ENCODE measurements at places on chromosomes 3 and 15.
A peak's percentile ranks its signal among the peaks of the same experiment; 100 is the strongest.

DNA sequence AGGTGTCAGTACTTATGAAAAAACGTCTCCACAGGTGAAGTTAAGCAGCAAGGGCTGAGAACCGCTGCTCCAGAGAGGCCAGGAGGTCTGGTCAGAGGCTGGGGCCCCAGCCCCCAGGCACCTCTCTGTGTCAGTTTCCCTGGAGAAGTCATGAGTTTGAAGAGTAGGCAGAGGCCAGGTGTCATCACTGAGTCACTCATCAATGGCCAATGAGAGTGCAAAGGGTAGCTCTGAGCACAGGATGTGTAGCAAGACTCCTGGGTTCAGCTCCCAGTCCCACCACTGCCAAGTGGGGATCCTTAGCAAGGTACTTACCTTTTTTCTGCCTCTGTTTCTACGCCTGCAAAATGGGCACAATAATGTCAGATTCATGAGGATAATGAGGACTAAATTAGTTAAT is 47.9 kb downstream of the CORO2B start:
- DNase-seq, result no peak

DNA sequence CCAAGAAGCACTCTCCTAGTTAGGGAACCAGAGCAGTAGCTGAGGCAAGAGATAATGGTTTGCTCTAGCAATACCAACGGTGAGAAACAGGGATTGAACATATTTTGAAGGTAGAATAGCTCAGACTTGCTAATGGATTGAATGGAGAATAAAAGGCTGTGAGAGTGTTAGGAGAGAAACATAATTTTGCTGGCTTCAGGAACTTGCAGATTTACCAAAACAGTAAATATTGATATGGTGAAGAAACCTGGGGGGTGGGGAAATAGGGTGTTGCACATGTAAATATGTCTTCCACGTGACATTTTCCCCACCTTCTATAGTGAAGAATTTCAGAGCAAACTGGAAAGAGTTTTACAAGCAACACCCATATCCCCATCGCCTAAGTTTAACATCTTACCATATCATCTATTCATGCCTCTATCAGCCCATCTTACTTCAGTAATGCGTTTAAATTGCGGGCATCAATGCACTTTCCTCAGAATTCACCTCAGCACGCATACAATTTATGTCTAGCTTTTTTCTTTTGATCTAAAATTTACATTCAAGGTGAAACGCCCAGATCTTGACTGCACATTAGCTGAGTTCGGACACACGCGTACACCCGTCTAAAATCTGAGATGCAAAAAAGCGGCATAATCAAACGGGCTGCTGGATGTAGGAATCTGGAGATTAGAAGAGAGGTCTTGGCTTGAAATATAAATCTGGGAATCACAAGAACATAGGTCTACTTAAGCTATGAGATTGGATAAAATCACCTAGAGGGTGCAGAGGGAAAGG is 891 bp upstream of the NR1D2 start:
- DNase-seq, result no peak

DNA sequence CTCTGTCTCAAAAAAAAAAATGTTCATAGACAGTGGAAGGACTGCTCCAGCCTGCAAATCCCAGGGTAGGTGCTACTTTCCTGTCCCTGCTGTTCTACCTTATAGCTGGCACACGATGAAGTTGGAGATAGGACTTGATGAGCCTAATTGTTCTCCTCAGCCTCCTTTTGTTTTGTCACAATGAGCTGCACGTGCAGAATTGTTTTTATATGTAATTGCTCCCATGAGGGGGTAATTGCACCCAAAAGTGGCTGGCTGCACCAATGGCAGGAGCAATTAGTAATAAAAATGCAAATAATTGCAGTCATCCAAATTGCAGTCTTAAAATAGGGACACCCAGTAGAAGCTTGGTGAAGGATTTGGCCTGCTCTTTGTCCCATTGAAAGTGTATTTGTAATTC is 63.0 kb upstream of the PFN2 start:
- DNase-seq, result no peak

GRCh38 chr3:164030194-164030593 is 1048.1 kb downstream of the SI start:
- no peak for DNase-seq

- DNase-seq, result no peak
Measured at GRCh38 chr3:15380980-15381890, 46.1 kb downstream of the METTL6 start.

GRCh38 chr3:97954228-97954827 is 17.9 kb downstream of the RIOX2 start:
- DNase-seq, result no peak

GRCh38 chr3:196983186-196983585 is 14.6 kb upstream of the PIGZ start:
- no peak for DNase-seq

- DNase-seq, result no peak
Measured at GRCh38 chr3:100825574-100825973, 116.3 kb downstream of the TFG start.

GRCh38 chr3:35987386-35987785 is 348.1 kb downstream of the ARPP21 start:
- no peak for DNase-seq

DNA sequence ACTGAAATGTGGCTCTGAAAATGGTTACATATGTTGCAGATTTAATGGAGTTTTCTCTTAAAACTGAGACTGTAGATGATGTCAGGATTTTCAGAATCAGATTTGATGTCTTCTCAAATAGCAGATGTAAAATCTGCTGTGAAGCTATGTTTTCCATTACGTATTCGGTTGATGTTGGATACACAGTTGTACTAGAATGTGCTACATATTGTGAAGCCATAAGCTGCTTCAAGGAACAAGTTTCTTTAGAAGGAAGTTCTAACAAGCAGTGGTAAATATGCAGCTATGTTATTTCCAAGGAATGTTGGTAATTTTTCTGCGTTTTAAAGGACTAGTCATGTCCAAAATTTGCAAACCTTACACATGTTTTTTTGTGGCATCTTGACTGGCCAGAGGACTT is 197.7 kb downstream of the RBMS3 start:
- no peak for DNase-seq

GRCh38 chr3:195583831-195584542 is at the start of gene APOD:
Gene APOD (minus strand): TSS chr3:195583940. CDS start chr3:195579461, 4,479 bp downstream.
- DNase-seq, result peak; percentile 33

- no peak for DNase-seq
Measured at GRCh38 chr15:35281515-35281914, 196.4 kb upstream of the NANOGP8 start.

GRCh38 chr3:165259541-165260193 is 63.5 kb upstream of the SLITRK3 start:
- no peak for DNase-seq

GRCh38 chr3:36305929-36306520 is 74.3 kb upstream of the STAC start:
- DNase-seq, result no peak

DNA sequence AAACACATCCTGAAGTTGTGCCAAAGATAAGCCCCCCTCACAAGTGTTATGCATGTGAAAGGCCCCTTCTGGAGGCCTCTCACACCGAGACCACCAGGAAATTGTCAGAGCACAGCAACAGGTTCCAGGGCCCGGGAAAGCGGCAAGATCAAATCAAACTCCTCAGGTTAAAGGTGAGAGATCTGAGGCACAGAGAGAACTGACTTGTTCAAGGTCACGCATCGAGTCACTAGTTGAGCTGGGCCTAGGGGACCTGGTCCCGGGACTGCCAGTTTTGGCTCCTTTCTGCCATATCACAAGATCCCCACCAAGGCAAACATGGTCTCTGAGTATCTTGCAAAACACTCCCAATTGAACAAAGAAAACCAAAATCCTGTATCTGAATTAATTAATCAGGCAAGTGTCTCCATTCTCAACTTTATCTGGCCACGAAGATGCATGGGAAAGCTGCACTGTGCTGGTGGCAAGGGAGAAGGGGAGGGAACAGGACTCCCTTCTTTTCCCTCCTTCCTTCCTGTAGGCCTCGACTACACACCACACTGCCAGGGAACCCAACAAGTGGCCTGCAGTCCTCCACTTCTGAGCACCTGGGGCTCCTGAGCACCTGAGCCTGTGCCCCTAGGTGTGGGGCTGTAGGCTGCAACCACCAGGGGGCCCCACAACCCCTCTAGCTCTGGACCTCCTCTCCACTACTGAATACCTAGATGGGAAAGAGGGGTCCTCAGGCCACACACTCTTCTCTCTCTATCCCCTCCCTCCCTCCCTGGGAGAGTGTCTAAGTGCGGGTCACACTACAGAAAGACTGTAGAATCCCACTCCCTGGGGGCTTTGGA is 37.3 kb downstream of the ANP32A start:
- DNase-seq, result peak; percentile 62

DNA sequence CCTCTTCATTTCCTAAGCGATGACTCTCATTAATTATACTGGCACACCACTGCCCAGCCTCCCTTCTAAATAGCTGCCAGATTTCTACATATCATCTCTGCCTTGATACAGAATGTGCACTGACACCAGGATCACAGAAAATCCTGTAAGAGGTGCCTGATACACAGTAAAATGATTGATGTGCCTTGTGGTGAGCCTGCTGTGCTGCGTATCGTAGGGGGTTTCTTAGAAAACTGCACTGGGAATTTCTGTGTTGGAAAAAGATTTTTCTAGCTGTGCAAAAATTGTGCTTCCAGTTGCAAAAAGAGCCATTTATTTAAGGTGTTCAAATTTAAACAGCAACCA is 3.0 kb upstream of the PLCH1 start:
- no peak for DNase-seq

GRCh38 chr15:29451201-29451781 is 181.7 kb upstream of the NSMCE3 start:
- peak; percentile 37 for DNase-seq

DNA sequence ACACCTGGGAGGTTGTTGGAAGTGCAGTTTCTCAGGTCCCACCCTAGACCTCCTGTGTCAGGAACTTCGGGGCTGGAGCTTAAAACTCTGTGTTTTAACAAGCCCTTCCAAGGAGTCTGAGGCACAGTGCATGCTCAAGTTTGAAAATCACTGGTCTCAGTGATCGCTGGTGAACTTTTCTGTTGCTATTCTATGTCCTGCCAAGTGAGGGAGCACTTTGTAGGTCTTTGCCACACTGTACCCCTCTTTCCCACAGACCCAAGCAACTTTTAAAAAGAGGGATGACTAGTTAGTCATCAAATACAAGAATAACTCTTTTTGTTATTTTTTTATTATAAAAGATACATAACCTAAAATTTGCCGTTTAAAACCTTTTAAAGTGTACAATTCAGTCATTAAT is 133.7 kb downstream of the AGBL1 start:
- DNase-seq, result no peak

DNA sequence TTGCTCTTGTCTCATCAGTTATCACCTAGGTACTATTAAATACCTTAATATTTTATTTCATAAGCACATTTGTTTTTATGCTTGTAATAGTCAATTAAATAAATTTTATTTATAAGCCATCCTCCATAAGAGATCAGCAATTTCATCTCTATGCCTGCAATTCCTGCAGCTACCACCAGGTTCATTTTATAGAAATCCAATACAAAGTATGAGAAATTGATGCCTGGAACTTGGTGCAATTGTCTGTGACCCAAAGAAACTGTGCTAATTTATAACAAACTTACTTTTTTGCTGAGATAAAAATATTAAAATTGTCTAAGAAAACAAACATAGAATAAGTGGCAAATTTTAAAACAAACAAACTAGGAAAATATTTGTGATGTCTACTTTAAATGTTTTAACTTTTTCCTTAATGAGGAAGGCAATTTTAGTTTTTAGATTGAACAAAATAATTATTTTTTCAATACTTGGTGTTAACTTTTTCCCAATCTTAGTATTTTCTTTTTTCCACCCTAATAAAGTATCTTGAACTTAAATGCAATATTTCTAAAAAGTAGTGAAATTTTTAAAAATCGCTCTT is 1026.6 kb downstream of the ROBO1 start:
- DNase-seq, result peak; percentile 30

- no peak for DNase-seq
Measured at GRCh38 chr3:37993460-37993819, 2.9 kb downstream of the VILL start.

DNA sequence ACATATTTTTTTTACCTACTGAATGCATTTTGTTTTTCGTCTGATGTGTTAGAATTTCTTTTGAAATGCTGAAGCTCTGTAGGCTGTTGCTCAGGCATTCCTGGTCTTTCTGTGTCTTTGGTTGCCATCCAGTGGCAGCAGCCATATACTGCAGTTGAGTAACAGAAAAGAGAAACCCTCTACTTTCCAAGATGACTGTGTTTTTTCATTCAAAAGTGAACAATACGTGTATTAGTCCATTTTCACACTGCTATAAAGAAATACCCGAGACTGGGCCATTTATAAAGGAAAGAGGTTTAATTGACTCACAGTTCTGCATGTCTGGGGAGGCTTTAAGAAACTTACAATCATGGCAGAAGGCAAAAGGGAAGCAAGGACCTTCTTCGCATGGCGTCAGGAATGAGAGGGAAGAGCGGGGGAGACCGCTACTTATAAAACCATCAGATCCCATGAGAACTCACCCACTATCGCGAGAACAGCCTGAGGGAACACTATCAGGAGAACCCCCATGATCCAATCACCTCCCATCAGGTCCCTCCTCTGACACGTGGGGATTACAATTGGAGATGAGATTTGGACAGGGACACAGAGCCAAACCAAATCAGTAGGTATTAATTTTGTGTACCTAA is 4.7 kb upstream of the GOLGA8B start:
- DNase-seq, result peak; percentile 81

- DNase-seq, result no peak
Measured at GRCh38 chr3:51698209-51698608, 8.7 kb upstream of the GRM2 start.

DNA sequence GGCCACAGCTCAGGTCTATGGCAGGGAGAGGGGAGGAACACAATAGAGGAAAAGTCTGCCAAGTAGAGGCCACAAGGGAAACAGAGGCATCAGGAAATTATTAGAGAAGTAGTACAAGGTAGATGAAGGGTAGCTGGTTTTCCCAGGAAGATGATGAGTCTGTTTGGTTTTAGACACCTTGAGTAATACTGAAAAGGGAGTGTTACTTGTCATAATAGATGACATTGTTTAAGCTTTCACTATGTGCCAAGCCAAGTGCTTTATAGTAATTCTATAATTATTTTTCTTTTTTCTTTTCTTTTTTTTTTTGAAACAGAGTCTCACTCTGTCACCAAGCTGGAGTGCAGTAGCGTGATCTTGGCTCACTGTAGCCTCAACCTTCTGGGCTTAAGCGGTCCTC is 13.7 kb downstream of the PXK start:
- DNase-seq, result no peak

- DNase-seq, result no peak
Measured at GRCh38 chr3:47006145-47006651, 26.7 kb downstream of the NBEAL2 start.

DNA sequence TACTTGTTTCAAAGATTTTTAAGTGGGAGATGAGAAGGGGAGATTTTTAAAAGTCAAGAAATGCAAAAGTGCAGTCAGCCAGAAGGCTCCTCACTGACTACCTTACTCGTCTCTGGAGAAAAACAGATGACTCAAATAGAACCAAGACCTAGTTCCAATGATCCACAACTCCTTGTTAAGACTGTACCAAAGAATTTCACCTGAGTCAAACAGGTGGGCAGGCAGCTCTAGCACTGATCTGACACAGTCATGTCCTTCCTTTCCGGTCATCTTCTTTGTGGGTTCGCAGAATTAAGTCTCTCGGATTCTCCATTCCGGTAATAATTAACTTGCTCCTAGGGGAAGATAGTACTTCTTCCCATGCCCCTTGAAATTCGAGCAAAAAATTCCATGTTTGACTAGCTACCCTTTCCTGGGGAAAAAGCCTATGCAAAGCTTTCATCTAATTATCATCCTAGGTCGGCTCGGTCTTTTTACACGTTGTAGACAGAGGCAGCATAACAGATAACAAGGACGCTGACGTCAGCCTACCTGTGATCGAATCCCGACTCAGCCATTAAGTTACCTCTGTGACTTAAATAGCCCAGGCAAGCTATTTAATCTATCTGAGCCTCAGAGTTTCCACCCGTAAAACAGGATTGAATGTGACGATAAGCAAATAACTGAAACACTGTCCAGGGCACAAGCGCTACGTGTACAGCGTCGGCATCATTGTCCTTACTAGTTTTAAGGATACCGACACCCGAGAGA is 758 bp downstream of the SELENOK start:
- DNase-seq, result peak; percentile 60
